ENCODE measurements at places on chromosomes 5 and 9. TPM values are rescaled to one million over a fixed set of nuclear protein-coding genes. Genes with fewer than 3 reads are reported as not detected.

The AIF1L gene
- total RNA-seq = 1.2 TPM

The RNF224 gene
- 0.07 TPM for total RNA-seq

The MINAR2 gene
- not detected for total RNA-seq

The ROPN1L gene
- 0.36 TPM for total RNA-seq

The OR1N1 gene
- not detected for total RNA-seq
